Progenitor cell of endocrine pancreas (in vitro differentiated cells): ENCODE measurements at places on chromosomes 2 and 18. TPM values are rescaled to one million over a fixed set of nuclear protein-coding genes. Genes with fewer than 3 reads are reported as not detected.

The CTDSP1 gene
- 102 and 108 TPM in 2 replicates for total RNA-seq

The TMEFF2 gene
- 0.50 and 2.0 TPM in 2 replicates for total RNA-seq

The CRIM1 gene
- total RNA-seq: 25.8 and 33.8 TPM in 2 replicates

The COLEC11 gene
- total RNA-seq: not detected in 2 replicates

The TGFA gene
- 3.0 and 3.8 TPM in 2 replicates for total RNA-seq

The DTNA gene
- 25.4 and 34.0 TPM in 2 replicates for total RNA-seq

The TTN gene
- 12.2 and 17.3 TPM in 2 replicates for total RNA-seq

GRCh38 chr18:13443552-13443951 is 225.0 kb downstream of the LDLRAD4 start:
- H3K27me3 ChIP-seq: peaks cover 33% of the 10 kb centered on the region
- H3K36me3 ChIP-seq: no peaks in the 10 kb centered on the region
- H3K4me1 ChIP-seq: peaks cover 7% of the 10 kb centered on the region
- no peak overlapping the region for H3K27ac ChIP-seq

DNA sequence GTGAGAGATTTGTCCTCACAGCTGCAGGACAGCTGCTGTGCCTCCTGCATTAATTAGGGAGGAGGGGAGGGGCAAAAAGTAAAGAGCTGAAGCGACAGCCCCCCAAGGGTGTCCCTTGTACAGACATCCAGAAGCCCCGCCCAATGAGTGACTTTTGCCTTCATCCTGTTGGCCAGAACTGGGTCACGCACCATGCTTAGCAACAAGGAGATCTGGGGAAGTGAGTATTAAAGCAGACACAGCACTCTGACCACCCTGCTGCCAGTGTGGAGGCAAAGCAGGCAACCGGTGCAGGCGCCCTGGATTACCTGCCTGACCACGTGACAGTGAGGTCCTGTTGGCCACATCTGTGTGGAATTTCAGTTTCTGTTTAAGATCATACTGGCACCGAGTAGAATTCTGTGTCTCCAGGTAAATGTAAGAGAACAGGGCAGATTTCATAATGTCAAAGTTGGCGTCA is 21.5 kb upstream of the BIN1 start:
- no peaks in the 10 kb centered on the region for H3K27me3 ChIP-seq
- H3K4me3 ChIP-seq: no peak overlapping the region
- H3K27ac ChIP-seq: no peak overlapping the region
- peaks cover under 1% of the 10 kb centered on the region for H3K36me3 ChIP-seq
- H3K4me1 ChIP-seq: peaks cover 23% of the 10 kb centered on the region

DNA sequence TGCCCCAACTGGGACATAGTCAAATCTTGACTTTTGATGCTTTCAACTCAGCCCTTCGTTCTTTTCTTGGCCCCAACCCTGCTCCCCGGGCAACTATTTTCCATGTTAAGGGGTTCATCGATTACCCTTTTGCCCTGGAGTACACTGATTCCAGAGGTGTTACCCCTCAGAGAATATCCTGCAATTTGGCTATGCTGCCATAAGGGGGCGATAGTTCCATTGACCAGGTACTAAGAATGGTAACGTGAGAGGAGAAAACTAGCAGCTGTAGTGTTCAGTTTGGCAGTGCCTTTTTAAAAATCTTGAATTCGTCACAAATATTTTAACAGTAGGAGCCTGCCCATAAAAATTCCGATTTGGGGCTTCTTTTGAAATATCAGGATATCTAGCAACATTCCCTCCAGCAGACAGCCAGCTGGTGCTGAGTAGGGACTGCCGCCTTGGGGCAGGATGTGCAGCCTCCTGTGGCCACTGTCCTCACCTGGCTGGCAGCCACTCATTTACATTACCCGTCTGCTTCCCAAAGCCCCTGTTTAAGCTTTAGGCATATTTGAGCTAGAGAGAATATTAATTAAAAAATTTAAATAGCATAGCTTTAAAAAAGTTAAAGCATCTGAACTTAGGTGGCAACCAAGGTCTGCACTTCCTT is 146.3 kb upstream of the SKOR2 start:
- peaks cover under 1% of the 10 kb centered on the region for H3K4me1 ChIP-seq
- no peak overlapping the region for H3K4me3 ChIP-seq
- H3K36me3 ChIP-seq: no peaks in the 10 kb centered on the region
- H3K27me3 ChIP-seq: peaks cover 22% of the 10 kb centered on the region
- DNase-seq: no peak

DNA sequence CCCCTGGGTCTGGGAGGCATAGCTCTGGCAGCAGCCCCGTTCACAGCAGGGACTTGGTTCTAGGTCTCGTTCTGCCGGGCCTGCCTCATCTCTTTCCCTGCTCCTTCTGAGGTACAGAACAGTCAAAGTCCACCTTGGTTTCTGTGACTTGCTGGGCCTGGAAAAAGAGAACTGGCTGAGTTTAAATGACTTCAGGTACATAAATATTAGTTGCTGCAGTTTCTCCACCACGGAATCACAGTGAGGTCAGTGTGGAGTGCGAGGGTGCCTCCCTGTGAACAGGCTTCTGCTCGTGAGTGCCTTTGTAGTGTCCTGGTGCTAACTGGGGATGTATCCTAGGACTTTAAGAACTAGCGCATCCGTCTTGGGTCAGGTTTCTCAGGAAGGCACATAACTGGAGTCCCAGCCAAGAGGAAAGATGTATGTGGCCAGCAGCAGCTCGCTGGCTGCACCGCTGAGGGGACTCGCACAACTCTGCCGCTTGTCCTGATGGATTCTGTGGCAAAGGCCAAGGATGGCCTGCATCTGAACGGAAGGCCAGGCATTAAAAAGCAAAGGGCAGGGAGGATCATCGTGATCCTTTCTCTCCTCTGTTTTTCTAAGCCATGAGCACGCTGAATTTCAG is 188.6 kb downstream of the SH3RF3 start:
- no peaks in the 10 kb centered on the region for H3K36me3 ChIP-seq
- no peak for DNase-seq
- H3K4me1 ChIP-seq: peaks cover 2% of the 10 kb centered on the region
- no peak overlapping the region for H3K4me3 ChIP-seq
- no peak overlapping the region for H3K27ac ChIP-seq

DNA sequence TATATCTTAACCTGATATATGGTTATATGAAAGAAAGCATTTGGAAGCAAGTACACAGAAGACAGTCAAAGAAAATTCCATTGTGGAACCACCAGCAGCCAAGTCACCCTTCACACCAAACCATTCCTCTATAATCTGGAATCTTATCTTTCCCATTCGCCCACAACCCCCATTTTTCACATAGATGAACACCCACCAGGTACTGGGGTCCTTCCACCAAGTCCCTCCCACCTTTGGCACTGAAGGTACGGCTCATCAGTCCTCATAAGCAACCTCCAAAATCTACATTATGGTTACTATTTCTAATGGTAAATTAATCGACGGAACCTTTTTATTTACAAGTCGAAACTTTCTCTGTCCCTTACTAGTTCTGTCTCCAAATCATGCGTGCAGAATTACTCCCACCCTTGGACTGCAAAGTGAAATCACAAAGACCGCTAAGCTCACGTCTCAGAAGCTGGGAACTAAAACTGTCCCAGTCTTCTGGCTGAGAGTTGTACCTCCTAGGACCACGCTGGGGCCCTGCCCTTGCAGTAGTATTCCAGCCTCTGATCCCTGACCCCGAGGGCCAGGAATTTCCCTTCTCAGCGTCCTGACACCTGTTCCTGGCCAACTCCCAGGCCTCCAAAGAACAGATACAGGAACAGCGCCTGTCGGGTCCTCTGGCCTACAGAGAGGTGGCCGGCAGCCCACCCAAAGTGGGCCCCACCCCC is 702 bp downstream of the OLA1 start:
- H3K27ac ChIP-seq: peak overlapping the region; percentile 95
- peaks cover 14% of the 10 kb centered on the region for H3K36me3 ChIP-seq
- H3K4me1 ChIP-seq: peaks cover 17% of the 10 kb centered on the region
- DNase-seq: no peak
- no peaks in the 10 kb centered on the region for H3K27me3 ChIP-seq

DNA sequence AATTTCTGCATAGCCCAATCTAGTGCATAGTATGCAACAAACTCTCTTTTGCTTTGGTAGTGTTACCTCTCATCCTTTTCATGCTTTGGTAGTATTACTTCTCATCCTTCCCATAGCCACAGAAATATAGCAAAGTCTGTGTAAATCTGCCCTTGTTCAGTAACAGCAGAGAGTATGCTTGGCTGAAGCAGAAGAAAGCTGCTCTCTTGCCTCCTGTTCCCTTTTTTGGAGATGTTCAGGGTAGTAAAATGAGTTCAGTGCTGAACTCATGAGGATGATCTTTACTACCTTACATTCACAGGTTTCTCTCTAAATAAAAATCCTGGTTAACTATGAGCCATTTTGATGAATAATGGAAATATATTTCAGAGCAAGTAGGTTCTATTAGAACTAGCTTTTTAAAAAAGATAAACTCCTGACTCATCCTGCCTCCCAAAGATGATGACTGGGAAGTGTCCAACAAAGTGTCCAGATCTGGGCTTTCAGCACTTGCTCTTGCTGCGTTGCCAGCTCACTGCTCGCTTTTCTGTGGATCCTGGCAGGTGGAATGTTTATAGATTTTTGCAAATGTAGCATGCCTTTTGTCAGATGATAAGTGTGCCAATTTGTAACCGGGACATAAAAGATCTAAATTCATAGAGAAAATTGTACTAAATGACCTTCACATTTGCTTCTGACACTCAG is 29.4 kb upstream of the CHMP3 start:
- no peak overlapping the region for H3K4me3 ChIP-seq
- DNase-seq: no peak
- no peaks in the 10 kb centered on the region for H3K27me3 ChIP-seq
- no peaks in the 10 kb centered on the region for H3K36me3 ChIP-seq
- no peak overlapping the region for H3K27ac ChIP-seq

DNA sequence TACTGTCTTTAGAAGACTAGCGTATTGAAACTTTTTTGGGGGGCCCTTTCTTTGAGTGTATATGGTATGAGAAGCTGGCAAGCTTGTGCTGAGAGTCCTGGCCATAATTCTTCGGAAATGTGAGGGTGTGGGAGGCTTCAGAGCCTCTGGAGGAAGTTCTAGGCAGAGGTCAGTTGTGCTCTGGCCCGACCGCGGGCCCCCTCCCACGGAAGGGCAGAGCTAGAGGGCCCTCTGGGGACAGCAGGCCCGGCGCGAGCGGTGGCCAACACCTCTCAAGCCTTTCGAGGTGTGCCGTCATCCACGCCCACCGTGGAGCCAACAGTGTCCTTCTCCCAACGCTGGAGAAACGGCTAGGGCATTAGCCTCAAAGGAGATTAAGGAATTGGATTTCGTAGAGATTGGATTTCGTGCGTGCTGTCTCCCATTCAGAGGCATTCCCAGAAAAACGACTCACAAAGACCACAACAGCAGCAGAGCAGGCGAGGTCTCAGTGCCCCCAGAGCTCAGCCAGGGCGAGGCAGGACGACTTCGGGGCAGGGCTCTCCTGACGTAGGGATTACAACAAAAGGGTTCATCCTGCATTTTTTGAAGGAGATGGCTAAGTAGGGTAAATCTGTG is 2.2 kb upstream of the MTCL1 start:
- H3K36me3 ChIP-seq: peaks cover 2% of the 10 kb centered on the region
- H3K4me3 ChIP-seq: no peak overlapping the region
- H3K4me1 ChIP-seq: peaks cover 22% of the 10 kb centered on the region
- DNase-seq: no peak
- no peak overlapping the region for H3K27ac ChIP-seq
